ENCODE measurements at places on chromosomes 4 and X.

DNA sequence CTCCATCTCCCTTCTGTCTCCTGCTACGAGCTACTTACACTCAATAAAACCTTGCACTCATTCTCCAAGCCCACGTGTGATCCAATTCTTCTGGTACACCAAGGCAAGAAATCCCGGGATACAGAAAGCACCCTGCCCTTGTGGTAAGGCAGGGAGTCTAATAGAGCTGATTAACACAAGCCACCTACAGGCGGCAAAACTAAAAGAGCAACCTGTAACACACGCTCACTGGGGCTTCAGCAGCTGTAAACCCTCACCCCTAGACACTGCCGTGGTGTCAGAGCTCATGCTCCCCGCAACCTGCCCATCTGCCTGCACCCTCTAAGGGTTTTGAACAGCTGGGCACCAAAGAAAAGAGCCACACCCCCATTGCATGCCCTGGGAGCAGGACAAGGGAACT, 755.4 kb upstream of the HTR2C start:
- DNase-seq: no peak

DNA sequence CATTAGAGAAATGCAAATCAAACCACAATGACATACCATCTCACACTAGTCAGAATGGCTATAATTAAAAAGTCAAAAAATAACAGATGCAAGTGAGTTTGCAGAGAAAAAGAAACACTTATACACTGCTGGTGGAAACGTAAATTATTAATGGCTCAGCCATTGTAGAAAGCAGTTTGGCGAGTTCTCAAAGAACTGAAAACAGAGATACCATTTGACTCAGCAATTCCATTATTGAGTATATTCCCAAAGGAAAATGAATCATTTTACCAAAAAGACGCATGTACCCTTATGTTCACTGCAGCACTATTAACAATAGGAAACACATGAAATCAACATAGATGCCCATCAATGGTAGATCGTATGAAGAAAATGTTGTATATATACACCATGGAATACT, 75.0 kb downstream of the NAA11 start:
- no peak for DNase-seq

- DNase-seq: no peak
These were observed 657.7 kb downstream of the PDHA2 start for GRCh38 chr4:96497621-96498020.

DNA sequence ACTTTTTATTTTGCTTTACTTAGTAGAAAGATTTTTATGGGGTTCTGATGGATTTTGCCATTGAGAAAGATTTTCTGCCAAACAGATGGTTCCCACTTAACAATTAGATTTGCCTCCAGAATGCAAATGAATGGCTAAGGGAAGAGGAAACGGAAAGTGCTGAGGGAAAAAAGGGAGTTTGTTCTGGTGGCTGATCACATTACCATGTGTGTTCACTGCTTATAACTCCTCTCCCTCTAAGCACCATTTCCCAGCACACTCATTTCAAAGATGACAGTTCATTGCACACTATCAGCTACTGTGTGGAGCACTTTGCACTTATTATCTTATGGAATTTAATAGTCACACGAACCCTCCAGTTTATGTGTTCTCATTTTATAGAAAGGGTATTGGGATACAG, 68.0 kb upstream of the GRID2 start:
- DNase-seq: no peak

GRCh38 chr4:175811228-175811627, 836 bp downstream of the GPM6A start:
- no peak for DNase-seq

Data from NCI-H1436 (cell line).